ENCODE measurements at places on chromosomes 6 and 20.

DNA sequence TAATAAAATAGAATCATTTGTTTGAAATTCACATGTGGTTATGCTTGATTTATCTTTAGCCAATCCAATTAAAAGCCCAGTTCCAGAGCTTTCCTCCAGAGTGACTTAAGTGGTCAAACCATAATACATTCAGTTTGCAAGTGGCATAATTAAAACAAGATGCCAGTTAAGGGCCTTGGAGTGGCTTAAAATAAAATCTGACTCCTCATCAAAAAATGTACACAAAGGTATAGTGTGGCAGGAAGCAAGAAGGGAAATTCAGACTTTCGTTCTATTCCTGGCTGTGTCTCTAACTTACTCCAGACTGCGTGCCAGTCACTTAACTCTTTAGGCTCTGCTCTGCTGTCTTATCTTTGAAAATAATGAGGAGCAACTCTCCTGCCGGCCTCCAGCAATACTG lies 251.3 kb upstream of the PRND start:
- no peak for DNase-seq

GRCh38 chr6:154358019-154358545 lies 1.5 kb upstream of the IPCEF1 start:
- no peak for DNase-seq

DNA sequence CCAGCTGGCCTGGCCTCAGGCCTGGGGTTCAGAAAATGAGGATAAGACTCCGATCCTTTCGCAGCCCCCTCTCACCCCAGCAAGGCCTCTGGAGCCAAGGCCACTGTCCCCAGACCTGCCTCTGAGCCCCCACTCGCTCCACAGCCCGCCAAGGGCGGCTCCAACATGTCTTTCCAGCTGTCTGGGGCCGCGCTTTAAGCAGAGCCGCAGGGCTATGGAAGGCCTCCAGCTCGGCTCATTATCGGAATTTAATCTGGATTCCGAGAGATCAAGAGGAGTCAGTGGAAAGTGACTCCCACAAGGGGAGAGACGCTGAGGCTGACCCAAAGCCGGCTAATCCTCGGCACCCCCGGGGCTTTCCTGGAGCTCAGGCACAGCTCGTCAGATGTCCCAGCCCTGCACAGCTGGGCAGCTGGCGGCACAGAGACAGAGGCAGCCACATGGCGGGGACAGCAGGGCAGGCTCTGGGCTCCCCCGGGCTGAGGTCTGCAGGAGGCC lies 41.8 kb downstream of the BMP7 start:
- DNase-seq, result peak; percentile 85

DNA sequence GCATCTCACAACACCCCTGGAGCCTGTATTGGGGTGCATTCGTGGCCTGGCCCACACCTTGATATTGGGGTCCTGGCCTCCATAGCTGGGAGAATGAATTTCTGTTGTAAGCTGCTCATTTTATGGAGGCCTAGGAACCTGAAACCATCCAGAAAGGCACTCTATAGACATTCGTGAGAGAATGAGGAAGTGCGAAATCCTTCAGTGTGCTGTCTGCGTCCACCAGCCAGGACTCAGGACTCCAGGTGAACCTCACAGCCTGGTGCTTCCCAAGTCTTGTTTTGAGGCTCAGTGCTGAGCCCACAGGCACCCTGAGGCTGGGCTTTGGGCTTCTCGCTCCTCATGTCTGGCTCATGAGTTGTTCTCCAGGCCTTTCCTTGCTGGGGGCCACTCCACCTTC lies 11.9 kb upstream of the RBBP8NL start:
- no peak for DNase-seq

DNA sequence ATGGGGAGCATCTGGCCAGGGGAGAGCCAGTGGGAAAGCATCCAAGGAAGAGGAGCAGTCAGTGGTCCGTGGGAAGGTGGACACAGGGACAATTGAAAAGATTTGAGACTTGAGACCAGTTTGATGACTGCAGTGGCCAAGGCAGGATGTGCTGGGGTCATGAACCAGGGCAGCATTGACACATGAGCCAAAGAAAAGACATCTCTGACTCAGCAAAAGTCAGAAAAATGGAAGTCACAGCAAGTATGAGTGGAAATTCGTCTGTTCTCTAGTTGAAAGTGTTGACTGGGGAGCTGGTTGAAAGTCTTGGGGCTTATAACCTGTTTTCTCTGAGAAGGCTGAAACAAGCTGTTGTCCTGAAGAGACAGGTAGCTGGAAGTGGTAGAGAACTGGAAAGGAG lies 31.3 kb downstream of the RAB22A start:
- DNase-seq, result no peak

GRCh38 chr6:128071212-128071611 lies 170.4 kb upstream of the THEMIS start:
- no peak for DNase-seq

DNA sequence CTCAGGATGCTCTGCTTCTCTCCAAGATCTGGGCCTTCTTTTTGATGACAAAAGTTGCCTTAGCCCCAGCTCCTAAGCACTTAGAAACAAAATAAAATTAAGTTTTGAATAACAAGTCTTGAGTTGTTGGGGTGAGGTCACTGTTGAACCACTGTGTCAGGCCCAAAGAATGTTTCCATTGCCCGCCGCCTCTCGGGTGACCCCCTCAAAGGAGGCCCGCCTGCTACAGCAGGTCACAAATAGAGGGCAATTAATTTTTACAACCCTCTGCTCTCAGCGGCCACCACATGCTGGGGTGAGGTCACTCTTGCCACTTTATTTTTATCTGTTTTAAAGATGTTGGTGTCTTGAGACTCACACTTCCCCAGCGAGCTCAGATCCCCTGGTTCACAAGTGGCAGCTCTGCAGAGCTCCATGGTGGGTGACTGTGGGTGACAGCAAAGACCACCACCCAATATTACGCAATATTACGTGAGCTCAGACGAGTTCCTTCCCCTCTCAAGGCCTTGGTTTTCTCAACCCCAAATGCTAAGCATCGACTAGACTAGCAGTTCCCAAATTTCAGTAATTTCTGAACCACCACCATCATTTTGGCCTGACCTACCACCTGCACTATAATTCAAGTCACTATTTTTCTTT lies 247.7 kb upstream of the PMEPA1 start:
- peak; percentile 45 for DNase-seq

DNA sequence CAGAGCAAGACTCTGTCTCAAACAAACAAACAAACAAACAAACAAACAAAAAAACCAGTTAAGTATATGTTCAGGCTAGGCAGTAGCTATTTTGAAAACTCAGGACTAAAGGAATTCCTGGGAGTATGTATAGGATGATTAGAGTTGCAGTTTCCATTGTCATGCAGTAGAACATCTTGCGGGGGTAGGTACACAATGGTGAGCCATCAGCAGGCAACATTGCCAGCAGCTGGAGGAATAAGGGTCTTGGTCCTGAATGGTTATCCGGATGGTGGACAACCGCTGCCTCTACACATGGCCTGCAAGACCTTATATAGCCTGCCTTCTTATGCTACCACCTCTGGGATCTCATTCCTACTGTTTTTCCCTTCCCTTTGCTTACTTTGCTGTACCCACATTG lies 297.5 kb downstream of the SOX4 start:
- DNase-seq, result no peak

DNA sequence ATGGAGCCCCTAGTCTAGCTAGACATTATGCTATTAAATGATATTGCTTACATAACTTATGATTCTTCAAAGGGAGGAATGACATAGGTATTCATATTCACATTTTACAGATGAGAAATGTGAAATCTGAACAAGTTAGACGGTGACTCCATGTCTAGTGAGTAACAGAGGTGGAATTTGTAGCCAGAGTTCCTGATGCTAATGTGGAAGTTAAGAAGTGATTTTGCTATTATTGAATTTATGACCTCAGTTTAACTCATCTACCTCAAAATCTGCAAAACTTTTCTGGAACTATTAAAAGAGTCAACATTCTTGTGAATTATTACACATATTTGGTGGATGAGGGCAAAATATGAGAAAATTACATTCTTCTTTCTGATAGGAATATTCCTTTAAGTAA lies 347.6 kb upstream of the MMS22L start:
- DNase-seq, result no peak

GRCh38 chr6:36113703-36114102 lies 16.6 kb upstream of the MAPK13 start:
- no peak for DNase-seq

- peak; percentile 53 for DNase-seq
Measured at GRCh38 chr6:30463651-30464618, 25.4 kb upstream of the HLA-E start.

- DNase-seq, result no peak
Measured at GRCh38 chr20:42530855-42531448, 658.8 kb downstream of the PTPRT start.

GRCh38 chr6:168616816-168617765 lies 176.1 kb downstream of the SMOC2 start:
- DNase-seq, result no peak

GRCh38 chr20:59824711-59825562 lies 108.5 kb downstream of the SYCP2 start:
- no peak for DNase-seq

GRCh38 chr6:112232845-112233256 lies 21.5 kb downstream of the LAMA4 start:
- DNase-seq, result peak; percentile 54

DNA sequence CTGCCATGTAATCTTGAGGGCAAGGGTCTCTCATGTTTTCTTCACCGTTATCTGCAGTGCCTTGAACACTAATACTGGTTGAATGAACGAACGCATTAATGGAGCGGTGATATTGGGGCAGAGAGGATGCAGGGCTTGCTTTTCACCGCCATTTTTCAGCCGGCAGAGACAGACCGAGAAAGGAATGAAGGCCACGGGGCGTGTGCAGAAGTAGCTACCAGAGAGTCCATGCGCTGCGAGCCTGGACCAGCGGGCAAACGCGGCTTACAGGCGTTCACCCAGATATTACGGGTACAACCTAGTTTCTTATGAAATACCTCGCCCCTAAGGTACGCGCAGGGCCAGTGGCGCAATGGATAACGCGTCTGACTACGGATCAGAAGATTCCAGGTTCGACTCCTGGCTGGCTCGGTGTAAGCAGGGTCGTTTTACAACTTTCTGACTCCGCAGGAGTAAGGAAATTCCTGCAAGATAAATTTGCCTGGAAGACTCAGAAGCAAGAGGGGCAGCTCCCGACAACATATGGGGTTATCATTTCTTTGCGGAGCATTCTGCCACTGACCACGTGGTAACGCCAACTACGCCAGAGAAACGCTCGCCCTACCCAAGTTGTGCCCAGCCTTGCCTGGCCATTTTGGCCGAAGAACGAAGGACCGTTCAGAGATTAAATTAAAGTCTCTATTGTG lies 863 bp upstream of the HMGN4 start:
- peak; percentile 94 for DNase-seq

DNA sequence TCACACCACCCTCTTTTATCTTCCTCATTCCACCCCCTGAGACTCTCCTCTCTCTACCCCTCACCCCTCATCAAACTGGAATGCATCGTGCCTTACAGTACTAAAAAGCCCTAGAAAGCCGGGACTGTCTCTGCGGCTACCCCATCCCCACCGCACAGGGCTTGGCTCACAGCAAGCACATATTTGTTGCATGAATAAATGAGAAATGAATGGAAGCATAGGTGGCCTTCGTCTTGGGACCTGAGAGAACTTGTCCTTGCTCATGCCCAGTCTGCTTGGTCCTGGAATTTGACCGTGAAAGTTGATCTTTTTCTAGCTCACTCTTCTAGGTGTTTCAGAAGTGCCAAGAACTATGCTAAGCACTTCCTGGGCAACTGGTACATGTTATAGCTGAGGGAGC lies 53.3 kb downstream of the APCDD1L start:
- DNase-seq, result no peak

GRCh38 chr6:139588734-139589593 lies 214.5 kb upstream of the CITED2 start:
- DNase-seq, result no peak

GRCh38 chr20:10492844-10493243 lies 57.7 kb downstream of the SLX4IP start:
- DNase-seq, result no peak

GRCh38 chr20:40778894-40779496 lies 90.0 kb upstream of the MAFB start:
- DNase-seq, result no peak

GRCh38 chr20:19511931-19512330 lies 246.1 kb upstream of the RIN2 start:
- no peak for DNase-seq

- DNase-seq, result peak; percentile 30
Measured at GRCh38 chr6:37021356-37022129, 16.1 kb downstream of the FGD2 start.

GRCh38 chr6:78629154-78629721 lies 238.1 kb upstream of the IRAK1BP1 start:
- DNase-seq, result peak; percentile 36

GRCh38 chr6:105568142-105568541 lies 165.3 kb upstream of the PREP start:
- no peak for DNase-seq

GRCh38 chr6:168783720-168784119 lies 342.7 kb downstream of the SMOC2 start:
- DNase-seq, result no peak

DNA sequence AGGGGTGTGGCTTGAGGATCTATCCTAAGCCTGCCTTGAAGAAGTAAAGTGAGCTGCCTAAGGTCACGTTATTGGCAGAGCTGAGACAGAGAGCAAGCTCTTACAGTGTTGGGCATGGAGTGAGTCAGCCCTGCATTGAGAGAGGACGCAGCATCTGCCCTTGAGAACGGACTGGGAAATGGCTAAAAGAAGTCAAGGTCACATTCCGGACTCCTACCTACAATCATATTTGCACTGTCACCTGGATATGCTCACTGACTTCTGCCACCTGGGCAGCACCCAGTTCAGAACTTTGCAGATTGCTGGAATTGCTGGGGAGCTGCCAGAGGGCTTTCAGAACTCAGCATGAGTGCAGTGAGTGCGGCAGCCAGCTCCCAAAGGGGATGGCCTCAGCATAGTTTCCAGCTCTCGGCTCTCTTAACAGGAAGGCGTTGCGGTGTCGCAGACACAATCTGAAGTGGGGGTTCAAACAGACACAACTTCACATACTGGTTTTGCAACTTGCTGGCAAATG lies 199.3 kb upstream of the SGK1 start:
- DNase-seq, result peak; percentile 83

- DNase-seq, result peak; percentile 86
Measured at GRCh38 chr6:165876588-165876987, 213.5 kb upstream of the PDE10A start.

GRCh38 chr20:39107741-39108140 lies 145.6 kb downstream of the DHX35 start:
- DNase-seq, result no peak

- DNase-seq, result no peak
Measured at GRCh38 chr6:96794980-96795379, 42.3 kb downstream of the GPR63 start.

DNA sequence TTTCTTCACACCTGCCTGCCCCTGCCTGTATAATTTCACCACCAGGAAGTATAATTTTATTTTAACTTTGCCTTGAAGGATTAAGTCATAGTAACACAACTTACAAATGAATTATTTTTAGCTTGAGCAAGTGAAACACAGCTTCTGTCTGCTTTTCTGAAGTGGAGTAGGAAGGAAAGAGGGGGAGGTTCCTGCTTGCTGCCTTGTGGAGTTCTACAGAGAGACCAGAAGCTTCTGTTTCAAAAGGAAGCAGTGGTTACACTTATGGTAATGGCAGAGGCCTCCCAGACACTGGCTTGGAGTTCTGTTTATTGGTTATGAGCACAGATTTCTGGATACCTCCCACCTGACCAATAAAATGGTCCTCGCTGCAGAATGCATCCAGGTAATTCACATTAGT lies 159.6 kb downstream of the TMEM200A start:
- DNase-seq, result no peak

GRCh38 chr6:65448866-65449265 lies 258.2 kb downstream of the EYS start:
- DNase-seq, result no peak

GRCh38 chr20:62120990-62121775 lies 1.1 kb upstream of the LSM14B start:
- DNase-seq, result no peak

All from left hindlimb (tissue), 1 donor.